ENCODE measurements at places on chromosomes 7 and 10. TPM values are rescaled to one million over a fixed set of nuclear protein-coding genes. Genes with fewer than 3 reads are reported as not detected.

GRCh38 chr7:150973571-150974451, 4.3 kb downstream of the KCNH2 start:
- H3K36me3 ChIP-seq: no peaks in the 10 kb centered on the region
- peaks cover 38% of the 10 kb centered on the region for H3K27me3 ChIP-seq
- H3K27ac ChIP-seq: no peak overlapping the region
- peaks cover 97% of the 10 kb centered on the region for H3K4me1 ChIP-seq
- ATAC-seq: no peak
- peak overlapping the region; percentile 70 for H3K4me3 ChIP-seq

GRCh38 chr7:145175366-145175765, 339.5 kb upstream of the TPK1 start:
- H3K27me3 ChIP-seq: no peaks in the 10 kb centered on the region
- H3K4me1 ChIP-seq: no peaks in the 10 kb centered on the region
- H3K27ac ChIP-seq: no peak overlapping the region
- H3K36me3 ChIP-seq: no peaks in the 10 kb centered on the region
- ATAC-seq: no peak
- no peak overlapping the region for H3K4me3 ChIP-seq

DNA sequence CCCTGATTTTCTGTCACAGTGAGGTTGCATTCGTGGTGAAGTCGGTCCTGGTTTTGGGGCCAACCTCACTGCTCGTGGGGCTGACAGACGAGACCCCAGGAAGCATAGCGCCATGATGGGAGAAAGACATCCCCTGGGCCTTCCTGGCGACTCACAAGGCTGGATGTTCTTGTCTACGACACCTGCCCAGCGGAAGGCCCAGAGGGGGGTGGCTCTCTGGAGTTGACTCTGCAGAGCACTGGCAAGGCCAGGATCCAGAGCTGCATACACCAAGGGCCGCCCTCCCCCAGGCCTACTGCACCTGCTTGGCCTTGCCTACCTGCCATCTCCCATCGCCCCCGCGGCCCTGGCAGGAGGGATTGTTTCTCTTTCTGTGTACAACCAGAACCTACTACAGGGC, 608.9 kb downstream of the PTPRN2 start:
- no peak overlapping the region for H3K4me3 ChIP-seq
- peaks cover 20% of the 10 kb centered on the region for H3K27me3 ChIP-seq
- no peaks in the 10 kb centered on the region for H3K36me3 ChIP-seq
- no peak overlapping the region for H3K27ac ChIP-seq

DNA sequence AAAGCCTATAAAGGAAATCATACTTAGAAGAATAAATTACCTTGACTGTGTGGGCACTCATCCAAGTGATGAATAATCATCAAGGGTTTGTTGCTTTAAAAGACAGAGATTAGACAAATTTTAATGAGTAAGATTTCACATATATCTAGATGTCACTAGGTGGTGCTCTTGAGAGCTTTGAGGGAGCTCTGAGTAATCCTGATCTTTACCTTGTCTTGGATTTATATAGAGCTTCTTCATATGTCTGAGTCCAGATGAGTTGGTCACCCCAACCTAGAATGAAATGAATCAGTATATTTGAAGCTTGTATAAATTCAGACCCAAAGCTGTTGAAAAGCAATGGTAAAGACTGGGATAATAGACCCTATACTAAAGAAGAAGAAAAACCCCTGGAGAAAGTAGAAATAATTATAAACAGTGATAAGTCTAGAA, 3.7 kb downstream of the AGR2 start:
- no peaks in the 10 kb centered on the region for H3K4me1 ChIP-seq
- no peak overlapping the region for H3K4me3 ChIP-seq
- no peak overlapping the region for H3K27ac ChIP-seq
- H3K36me3 ChIP-seq: no peaks in the 10 kb centered on the region
- no peaks in the 10 kb centered on the region for H3K27me3 ChIP-seq
- no peak for ATAC-seq

- H3K36me3 ChIP-seq: no peaks in the 10 kb centered on the region
- H3K27me3 ChIP-seq: peaks cover 13% of the 10 kb centered on the region
- ATAC-seq: no peak
Observed at GRCh38 chr10:963186-963585, 25.0 kb upstream of the GTPBP4 start.

- H3K27ac ChIP-seq: no peak overlapping the region
- peaks cover 16% of the 10 kb centered on the region for H3K27me3 ChIP-seq
- no peak overlapping the region for H3K4me3 ChIP-seq
- peaks cover 22% of the 10 kb centered on the region for H3K4me1 ChIP-seq
- ATAC-seq: no peak
- H3K36me3 ChIP-seq: peaks cover 8% of the 10 kb centered on the region
Observed at GRCh38 chr7:151003572-151003971, 12.8 kb downstream of the NOS3 start.

- H3K4me3 ChIP-seq: no peak overlapping the region
- H3K27ac ChIP-seq: no peak overlapping the region
- H3K4me1 ChIP-seq: no peaks in the 10 kb centered on the region
- no peak for ATAC-seq
Observed at GRCh38 chr7:136693166-136694119, 175.0 kb upstream of the CHRM2 start.

- no peaks in the 10 kb centered on the region for H3K27me3 ChIP-seq
- H3K36me3 ChIP-seq: peaks cover 28% of the 10 kb centered on the region
- H3K4me3 ChIP-seq: no peak overlapping the region
- no peaks in the 10 kb centered on the region for H3K4me1 ChIP-seq
- no peak for ATAC-seq
- H3K27ac ChIP-seq: no peak overlapping the region
Observed at GRCh38 chr10:13512564-13512963, 16.2 kb downstream of the BEND7 start.

Gene GHRHR
- not detected for total RNA-seq

Gene GATA3
- total RNA-seq: 0.35 TPM

Gene RAB19
- not detected for total RNA-seq

Measured in gastroesophageal sphincter (tissue), 4 donors.